ENCODE measurements at places on chromosomes 5 and 9. TPM values are rescaled to one million over a fixed set of nuclear protein-coding genes. Genes with fewer than 3 reads are reported as not detected.

- no peak for DNase-seq
Observed at GRCh38 chr5:167128581-167128980, 1162.9 kb upstream of the WWC1 start.

Gene RANBP3L
- total RNA-seq = 5.7 TPM

Gene FBXL7
- total RNA-seq = 54.5 TPM

- no peak for DNase-seq
Observed at GRCh38 chr5:52740007-52740406, 47.7 kb upstream of the ITGA1 start.

DNA sequence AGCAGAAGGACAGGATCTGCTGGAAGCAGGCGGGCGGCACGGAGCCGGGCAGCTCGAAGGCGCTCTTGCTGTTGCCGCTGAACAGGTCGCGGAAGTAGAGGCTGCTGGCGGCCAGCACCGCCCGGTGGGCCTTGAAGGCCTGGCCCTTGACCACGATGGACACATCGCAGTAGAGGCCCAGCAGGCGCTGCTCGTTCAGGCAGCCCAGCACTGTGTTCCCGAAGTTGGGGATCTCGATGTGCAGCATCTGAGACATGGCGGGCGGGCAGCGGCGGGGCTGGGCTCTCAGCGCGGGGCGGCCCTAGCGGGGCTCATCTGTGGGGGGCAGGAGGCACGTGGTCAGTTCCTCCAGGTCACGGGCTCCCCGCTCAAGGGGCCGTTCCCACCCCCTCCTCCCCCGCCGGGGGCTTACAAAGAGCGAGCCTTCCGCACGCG is 44.8 kb downstream of the NACC2 start:
- DNase-seq = no peak

Gene ANKRD18B
- not detected for total RNA-seq

GRCh38 chr9:99358668-99359067 is 136.6 kb downstream of the SEC61B start:
- DNase-seq = no peak

DNA sequence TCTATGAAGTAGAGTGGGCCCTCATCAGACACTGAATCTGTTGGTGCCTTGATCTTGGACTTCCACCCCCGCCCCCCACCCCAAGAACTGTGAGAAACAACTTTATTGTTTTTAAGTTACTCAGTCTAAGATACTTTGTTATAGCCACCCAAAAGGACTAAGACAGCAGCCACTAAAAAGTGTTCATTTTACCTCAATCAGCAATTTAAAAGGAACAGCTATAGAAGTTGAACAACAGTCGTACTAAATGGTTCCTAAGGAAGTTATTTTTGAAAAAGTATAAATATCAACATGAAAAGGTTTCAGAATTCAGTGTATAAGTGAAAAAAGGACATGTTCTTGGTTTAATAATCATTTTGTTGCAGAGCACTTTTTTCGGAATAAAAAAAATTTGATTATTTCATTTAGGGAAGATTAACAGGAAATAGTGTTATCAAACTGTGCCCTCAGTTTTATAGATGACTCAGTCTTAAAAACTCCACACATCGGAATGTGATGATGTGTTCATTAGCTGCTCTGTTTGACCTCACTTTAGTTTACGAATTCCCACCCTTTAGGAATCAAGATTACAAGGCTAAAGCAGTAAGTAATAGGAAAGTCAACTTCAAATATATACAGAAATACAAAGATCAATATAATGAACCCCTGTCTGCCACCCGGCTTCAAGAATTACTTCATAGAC is 71.2 kb downstream of the MTAP start:
- no peak for DNase-seq

Gene MOB3B
- total RNA-seq = 16.2 TPM

GRCh38 chr9:133351908-133352634 is 4.1 kb downstream of the RPL7A start:
- no peak for DNase-seq

- DNase-seq = no peak
Observed at GRCh38 chr5:73387601-73388305, 60.8 kb downstream of the FOXD1 start.

Gene DENND4C
- 68.6 TPM for total RNA-seq

GRCh38 chr5:169641253-169641652 is 4.2 kb downstream of the DOCK2 start:
- no peak for DNase-seq

- DNase-seq = no peak
Observed at GRCh38 chr5:151414536-151414935, 32.9 kb upstream of the SLC36A1 start.

Gene IER5L
- 31.5 TPM for total RNA-seq

DNA sequence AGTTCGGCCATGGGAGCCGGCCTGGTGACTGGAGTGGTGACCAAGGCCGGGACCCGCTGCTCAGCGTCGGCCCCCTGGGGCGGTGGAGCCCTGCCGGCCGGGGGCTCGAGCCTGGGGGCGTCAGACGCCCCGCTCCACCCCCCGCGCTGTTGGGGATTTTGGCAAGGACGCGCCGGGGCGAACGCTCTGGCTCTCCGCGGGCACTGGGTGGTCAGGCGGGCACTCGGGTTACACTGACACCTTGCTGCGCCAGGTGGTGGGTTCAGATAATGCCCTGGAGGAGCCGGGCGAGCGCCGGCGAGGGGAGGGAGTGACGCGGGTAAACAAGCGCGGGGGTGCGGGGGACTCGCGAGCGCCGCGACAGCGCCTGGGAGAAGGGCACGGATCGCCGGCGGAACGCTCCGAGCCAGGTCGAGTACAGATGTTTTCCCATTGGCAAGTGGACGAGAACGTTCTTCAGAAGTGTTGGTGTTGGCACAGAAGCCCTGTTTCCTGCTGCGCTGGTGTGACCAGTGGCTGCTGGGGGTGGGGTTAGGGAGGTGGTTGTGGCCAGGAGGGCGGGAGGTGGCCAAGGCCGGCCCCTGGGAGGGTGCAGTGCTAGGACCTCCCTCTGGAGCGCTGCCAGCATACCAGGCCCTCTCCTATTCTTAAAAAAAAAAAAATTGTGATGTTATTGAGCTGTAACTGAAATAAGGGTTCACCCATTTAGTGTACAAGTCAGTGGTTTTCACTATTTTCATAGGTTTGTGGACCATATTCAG is 773 bp downstream of the SQSTM1 start:
- DNase-seq = peak; percentile 95

DNA sequence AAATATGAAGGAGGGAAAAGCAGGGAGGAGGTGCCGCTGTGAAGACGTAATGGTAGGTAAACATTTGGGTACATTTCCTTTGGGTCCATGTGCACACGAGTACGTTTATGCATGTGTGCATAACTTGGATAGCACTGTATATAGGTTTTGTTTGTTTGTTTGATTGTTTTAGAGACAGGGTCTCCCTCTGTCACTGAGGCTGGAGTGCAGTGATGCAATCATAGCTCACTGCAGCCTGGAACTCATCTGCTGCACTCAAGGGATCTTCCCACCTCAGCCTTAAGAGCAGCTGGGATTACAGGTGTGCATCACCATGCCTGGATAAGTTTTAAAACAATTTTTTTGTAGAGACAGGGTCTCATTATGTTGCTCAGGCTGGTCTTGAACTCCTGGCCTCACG is 94.0 kb downstream of the THBS4 start:
- DNase-seq = no peak

- no peak for DNase-seq
Observed at GRCh38 chr5:57186194-57186593, 12.3 kb downstream of the GPBP1 start.

DNA sequence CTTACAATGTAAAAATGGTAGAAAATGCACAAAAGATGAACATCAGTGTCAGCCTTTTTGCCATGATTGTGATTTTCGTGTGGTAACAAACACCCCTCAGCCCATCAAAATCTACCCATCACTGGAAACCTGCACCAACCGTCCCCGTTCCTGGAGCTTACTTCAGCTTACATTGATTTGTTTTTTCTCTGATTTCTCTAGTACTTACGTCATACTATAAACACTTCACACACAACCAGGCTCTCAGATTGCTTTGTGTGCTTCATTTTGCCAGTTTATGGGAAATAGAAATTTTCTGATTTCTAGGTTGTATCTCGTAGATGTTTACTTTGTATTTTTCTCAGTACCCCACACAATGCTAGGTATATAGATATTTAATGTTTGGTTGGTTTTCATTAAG is 129.1 kb downstream of the RAB3C start:
- DNase-seq = no peak

DNA sequence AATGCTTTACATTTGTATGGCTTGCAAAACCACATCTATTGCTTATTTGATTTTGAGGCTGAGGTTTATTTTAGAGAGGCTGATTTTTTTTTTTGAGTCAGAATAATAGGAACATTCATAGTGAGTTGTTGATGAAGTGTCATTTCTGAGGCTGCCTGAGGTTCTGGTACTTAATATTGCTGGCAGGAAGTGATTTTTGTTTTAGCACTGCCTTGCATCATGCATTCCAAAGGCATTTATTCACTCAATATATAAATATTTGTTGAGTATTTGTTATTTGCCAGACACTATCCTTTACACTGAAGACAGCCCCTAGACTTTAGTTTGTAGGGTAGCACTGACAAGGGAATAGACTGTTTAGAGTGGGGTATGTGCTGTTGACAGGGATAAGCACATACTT is 2.7 kb downstream of the RNF20 start:
- no peak for DNase-seq

Gene KIF12
- not detected for total RNA-seq

GRCh38 chr5:86833868-86834267 is 216.1 kb downstream of the COX7C start:
- DNase-seq = no peak

- DNase-seq = no peak
Observed at GRCh38 chr5:72523960-72524582, 16.9 kb upstream of the ZNF366 start.

Gene IL7R
- total RNA-seq = 2.8 TPM

Gene ZDHHC11B
- 1.5 TPM for total RNA-seq

GRCh38 chr5:123351240-123351639 is 72.0 kb downstream of the CEP120 start:
- no peak for DNase-seq

- DNase-seq = no peak
Observed at GRCh38 chr5:154576429-154576806, 98.4 kb upstream of the HAND1 start.

Gene MIER3
- total RNA-seq = 47.7 TPM

DNA sequence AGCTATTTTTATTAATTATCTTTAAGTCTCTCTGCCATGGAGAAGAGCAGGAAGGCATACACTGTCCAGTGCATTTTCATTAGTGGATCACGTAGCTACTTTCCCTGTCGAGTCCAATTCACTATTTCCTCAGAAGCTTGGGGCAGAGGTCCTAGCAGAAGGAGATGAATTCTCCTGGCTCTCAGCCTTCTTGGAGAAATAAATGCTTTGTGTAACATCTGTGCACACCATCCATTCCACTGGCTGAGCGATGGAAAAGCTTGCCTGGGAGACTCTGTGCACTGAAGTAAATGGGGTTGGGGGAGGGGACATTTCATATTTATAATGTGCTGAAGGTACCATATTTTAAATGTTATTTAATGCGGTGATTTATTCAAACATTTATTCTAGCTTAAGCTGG is 23.4 kb downstream of the PROP1 start:
- no peak for DNase-seq

GRCh38 chr5:154202379-154203260 is 12.1 kb downstream of the GALNT10 start:
- DNase-seq = no peak

Gene SLC27A6
- 29.2 TPM for total RNA-seq

- no peak for DNase-seq
Observed at GRCh38 chr5:176173647-176174046, 64.6 kb upstream of the SIMC1 start.

- no peak for DNase-seq
Observed at GRCh38 chr5:21791304-21791703, 1061.8 kb downstream of the CDH12 start.

GRCh38 chr5:133453831-133454230 is 158.5 kb downstream of the FSTL4 start:
- DNase-seq = no peak

- DNase-seq = no peak
Observed at GRCh38 chr5:130018641-130019040, 114.4 kb downstream of the CHSY3 start.

- no peak for DNase-seq
Observed at GRCh38 chr9:111147041-111147440, 108.8 kb upstream of the LPAR1 start.

DNA sequence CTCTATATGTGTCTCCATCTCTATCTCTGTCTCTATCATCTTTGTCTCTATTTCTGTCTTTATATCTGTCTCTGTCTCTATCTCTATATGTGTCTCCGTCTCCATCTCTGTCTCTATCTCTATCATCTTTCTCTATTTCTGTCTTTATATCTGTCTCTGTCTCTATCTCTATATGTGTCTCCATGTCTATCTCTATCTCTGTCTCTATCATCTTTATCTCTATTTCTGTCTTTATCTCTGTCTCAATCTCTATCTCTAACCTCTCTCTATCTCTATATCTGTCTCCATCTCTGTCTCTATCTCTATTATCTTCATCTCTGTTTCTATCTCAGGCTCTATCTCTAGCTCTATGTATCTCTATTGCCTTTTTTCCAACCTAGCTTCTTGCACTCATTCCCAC is 37.0 kb downstream of the IRX4 start:
- no peak for DNase-seq

DNA sequence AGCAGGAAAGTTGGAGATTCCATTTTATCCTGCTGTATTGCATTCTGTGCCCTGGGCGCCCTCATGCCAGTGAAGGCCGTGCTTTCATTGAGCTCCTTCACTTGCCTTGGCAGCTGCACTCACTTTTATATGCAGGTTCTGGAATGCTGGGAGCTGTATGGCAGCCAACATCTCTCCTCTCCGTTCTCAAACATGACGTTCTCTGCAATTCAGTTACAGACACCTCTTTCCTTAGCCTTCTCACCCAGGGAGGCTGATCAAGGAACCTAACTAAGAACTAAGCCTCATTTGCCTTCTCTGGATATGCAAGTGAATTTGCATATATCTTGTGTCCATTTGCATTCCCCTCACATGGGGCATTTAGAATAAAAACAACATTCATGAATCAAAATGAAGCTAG is 29.4 kb upstream of the PURA start:
- no peak for DNase-seq

- no peak for DNase-seq
Observed at GRCh38 chr9:21504894-21505293, 22.8 kb upstream of the IFNE start.

DNA sequence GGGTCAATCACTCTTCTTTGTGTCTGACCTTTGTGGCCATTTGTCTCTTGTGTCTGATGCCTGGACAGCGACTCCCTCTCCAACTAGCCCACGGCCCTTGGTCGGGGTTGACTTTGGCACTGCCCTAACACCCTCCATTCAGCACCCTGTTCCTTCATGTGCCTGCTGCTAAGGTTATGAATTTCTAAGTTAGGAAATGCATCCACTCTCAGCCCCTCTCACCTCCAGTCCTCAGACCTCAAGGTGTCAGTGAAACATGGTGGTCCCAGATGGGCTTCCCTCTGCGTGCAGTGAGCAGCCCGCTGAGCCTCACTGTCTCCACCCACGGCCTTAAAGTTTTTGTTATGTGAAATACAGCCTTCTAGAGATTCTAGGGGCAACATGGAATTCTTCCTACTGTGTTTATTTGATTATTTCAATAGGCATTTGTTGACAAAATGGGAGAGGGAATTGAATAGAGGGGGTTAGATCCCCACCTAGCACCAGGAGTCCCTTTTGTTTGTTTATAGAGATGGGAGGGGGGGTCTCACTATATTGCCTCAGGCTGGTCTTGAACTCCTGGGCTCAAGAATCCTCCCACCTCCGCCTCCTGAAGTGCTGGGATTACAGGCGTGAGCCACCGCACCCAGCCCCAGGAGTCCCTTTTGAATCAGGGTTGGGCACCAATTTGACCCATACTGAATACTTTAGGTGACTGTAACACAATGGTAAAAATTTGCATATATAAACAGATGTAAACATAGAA is 1.6 kb upstream of the GLIPR2 start:
- DNase-seq = no peak

GRCh38 chr9:137688725-137689124 is 69.9 kb downstream of the EHMT1 start:
- DNase-seq = no peak

Data from tibial nerve (tissue), 4 donors.